ENCODE measurements at places on chromosomes 4 and X.

DNA sequence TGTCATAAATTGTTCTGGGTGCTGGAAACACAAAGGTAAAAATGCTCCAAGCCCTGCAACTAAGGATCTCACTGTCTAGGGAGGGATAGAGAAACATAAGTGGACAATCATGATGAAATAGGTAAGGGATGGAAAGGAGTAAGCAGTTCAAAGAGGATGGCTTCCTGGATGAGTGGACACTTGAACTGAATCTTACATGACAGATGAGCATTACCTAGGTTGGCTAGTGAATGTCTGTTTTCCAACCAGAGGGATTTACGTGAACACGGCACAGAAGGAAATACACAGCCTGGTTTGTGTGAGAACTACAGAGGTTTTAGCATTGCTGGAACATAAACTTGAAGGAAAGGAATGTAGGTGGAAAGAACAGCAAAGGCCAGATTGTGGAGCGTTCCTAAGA lies 150.2 kb upstream of the GALNT7 start:
- no peak for DNase-seq

- DNase-seq, result no peak
These were observed 139.7 kb upstream of the GLRA2 start for GRCh38 chrX:14389682-14390081.

DNA sequence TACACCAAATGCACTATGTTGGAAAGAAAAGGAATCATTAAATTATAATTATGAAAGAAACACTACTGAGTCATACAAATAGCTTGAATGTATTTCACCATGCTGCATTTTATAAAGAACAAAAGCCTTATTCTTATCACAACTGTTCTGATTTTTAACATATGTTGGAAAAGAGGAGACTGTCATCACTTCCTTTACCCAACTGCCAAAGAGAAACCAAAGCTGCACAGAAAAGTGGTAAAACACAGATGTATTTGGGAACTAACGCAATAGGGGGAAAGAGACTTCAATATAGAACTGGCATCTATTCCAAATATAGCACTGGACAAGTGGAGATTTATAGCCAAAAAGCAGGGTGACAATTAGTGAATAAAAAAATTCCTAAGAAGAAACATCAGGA lies 181.0 kb downstream of the SPANXN3 start:
- DNase-seq, result no peak

GRCh38 chr4:28254003-28254402 lies 1393.4 kb downstream of the STIM2 start:
- DNase-seq, result no peak

DNA sequence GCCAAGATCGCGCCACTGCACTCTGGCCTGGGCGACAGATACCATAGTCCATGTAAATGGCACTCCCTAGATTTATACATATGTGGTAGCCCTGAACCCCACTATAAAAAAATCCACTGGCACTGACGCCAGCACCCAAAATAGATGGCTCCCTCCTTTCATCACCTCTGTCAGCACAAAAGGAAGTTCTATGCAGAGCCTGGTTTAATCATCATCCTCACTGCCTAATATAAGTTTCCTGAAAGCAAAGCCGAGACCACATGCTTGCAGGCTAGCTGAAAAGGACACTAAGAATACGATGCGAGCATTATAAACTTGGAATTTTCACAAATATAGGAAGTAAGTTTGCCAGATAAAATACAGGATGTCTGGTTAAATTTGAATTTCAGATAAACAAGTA lies 27.5 kb upstream of the DOCK11 start:
- DNase-seq, result no peak

GRCh38 chrX:147498796-147499195 lies 412.9 kb upstream of the FMR1 start:
- DNase-seq, result no peak

Measured in CD8-positive, alpha-beta T cell (primary cell).